ENCODE measurements at places on chromosomes 1 and 21.
A peak's percentile ranks its signal among the peaks of the same experiment; 100 is the strongest.

GRCh38 chr21:18801468-18801867, 397.9 kb upstream of the TMPRSS15 start:
- DNase-seq = no peak

DNA sequence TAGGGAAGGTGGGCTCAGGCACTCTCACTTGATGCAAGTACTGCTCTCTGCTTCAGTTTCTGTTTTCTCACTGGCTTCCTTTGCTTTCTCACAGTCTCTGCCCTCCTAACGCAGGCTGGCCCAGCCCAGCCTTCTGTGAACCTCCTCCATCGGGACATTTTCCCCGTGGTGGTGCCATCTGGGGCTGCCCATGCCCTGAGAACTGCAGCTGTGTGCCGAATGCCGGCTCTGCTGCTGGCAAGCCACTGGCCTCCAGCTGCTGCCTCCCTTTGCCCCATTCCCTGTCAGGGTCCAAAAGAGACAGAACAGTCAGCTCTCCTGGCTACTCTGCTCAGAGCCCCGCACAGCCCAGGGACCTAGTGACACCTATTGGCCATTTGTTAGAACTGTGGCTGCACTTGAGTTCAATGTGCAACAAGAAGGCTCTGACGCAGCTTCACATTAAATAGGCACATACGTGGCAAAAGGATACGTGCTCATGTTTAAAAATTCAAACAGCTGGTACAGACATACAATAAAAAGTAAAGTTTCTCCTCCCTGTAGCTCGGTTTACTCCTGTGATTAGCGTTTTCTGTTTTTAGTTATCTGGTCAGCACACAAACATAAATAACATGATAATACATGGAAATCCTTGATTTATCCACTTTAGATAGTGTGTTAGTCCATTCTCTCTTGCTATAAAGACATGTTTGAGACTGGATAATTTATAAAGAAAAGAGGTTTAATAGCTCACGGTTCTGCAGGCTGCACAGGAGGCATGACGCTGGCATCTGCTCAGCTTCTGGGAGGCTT, 46.6 kb downstream of the FCRL5 start:
- DNase-seq = peak; percentile 66

GRCh38 chr1:36300526-36300925, 5.6 kb upstream of the SH3D21 start:
- no peak for DNase-seq

DNA sequence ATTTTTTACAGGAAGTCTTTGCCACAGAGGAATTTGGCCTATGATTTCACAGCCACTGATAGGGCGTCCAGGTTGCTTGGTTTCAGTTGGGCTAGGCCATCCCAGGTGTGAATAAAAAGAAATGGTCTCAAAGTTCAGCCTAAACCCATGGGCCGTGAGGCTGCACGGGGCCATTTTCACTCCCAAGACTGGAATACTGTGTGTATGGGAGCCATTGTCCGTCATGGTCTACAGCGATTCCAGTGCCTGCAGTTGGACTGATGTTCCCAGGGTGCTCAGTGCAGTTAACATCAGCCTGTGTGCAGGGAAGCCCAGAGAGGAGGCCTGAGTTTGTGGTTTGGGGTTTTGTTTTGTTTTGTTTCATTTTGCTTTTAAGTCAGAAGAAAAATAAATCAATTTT, 133.2 kb downstream of the ADSS2 start:
- DNase-seq = no peak

DNA sequence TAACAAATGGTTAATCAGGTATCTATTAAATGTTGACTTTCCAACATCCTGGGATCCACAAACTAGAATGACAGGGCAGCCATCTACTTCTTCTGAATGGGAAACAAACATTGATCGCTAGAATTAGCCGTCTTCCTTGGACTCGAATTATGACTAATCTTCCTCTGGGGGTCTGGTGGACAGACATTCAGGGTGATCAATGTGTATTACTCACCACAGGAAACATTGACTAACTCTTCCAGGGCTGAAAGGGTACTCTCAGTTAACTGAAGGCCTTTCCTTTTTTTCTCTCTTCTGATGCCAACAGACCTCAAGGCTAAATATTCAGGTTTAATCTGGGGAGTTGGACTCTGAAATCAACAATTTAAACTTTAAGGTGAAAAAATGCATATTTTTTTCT, 9.5 kb downstream of the NOL9 start:
- no peak for DNase-seq

DNA sequence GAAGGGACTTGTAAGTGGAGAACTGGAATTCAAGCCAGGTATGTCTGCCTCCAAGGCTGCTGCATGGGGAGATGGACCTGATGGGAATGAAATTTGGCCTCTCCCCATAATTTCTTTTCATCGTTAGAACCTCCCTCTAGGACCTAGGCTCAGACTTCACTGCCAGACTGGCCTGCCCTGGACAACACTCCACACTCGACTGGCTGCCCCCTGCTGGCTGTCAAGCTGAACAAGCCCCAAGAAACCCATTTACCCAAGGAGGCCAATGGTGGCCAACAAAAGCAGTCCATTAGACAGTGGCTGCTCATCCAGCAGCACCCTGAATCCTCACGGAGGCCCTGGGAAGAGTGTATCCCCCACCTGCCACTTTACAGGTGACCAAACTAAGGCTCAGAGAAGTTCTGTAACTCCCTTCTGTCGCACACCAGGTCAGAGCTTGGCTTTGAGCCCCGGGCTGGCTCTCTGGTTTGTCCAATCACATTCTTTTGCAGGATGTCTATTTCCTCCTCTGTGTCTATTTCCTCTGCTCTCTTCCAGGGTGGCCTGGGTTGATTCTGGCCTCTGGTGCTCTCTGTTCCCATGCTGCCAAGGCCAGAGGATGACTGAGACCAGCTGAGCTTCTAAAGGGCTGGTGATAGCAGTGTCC, 3.8 kb downstream of the RNF186 start:
- peak; percentile 34 for DNase-seq

DNA sequence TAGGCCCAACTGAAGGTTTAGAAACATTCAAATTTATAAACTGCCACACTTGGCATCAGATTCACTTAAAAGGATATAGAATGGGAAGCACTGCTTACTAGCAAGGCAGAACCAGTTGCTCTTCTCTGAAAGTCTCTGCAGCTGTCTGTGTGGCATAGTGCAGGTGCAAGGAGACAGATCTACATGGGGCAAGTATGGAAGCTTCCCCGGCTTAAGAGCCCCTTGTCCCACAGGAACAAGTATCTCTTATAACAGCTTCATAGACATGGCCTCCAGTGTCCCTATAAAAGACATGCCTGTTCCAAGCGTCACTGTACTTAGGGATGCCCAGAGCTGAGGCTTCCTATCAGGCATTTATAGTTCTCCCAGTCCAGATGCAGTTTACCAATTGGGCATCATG, 26.5 kb downstream of the ZBTB8B start:
- DNase-seq = no peak

DNA sequence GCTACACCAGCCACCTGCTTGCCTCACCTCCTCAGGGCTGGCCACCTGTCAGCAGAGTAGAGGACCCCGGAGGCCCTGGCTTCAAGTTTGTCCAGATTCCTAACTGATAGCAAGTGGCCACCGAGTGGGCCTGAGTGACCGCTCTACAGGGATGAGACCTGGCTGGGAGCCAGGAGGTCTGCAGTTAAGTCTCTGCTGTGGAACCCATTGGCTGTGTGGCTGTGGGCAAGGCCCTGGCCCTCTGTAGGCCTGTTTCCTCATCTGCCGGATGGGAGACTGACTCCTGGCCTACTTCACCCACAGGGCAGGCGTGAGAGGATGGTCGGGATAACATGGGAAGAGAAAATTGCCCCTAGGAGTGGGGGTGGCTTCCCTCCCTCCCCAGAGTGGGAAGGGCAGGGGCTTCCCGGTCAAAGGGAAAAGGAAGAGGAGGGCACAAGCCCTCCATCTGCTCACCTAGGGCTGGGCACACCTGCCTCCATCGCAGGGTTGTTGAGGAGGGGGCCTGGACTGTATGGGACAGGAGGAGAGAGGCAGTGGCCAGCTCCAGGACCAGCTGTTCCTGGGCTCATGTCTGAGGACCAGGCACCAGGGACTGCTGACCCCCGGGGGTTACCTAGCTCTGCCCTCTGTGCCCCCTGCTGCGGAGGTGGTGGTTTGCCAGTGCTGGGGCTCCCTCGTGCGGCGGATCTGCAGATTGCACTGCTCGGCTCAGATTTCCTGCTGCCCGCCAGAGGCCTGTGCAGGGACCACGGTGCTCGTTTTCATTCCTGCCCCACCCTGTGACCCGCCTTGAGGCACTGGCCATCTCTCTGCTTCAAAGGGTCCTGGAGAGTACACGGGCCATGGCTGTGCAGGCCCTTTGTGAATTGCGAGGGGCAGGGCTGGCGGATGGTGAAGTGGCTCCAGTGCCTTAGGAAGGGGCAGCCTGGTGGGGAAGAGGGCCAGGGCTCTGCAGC, 9.1 kb upstream of the MTFR1L start:
- DNase-seq = peak; percentile 93
